Karpas-422 (cell line): ENCODE measurements at places on chromosomes 3 and 15. TPM values are rescaled to one million over a fixed set of nuclear protein-coding genes. Genes with fewer than 3 reads are reported as not detected.

- DNase-seq, result no peak
- no peaks in the 10 kb centered on the region for H3K4me1 ChIP-seq
- no peak overlapping the region for H3K27ac ChIP-seq
Measured at GRCh38 chr15:62607643-62608042, 434.9 kb upstream of the TPM1 start.

DNA sequence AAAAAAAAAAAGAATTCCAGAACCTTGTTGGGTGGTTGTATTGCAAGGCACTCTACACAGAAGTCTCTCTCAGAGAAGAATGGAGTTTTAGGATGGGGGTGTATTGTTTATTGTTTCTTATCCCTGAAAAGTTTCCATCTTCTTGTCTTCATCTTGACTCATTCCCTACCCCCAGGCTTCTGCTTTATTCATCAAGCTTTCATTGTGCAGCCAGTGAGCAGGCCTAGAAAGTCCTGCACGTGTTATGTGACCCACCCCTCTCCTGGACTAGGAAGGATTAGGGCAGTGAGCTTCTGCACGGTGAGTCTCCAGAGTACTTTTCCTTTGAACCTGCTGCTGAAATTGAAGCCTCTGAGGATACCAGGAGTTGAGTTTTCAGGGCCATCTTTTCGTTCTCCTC lies 150.9 kb upstream of the IL12A start:
- H3K27ac ChIP-seq, result no peak overlapping the region
- DNase-seq, result no peak
- no peaks in the 10 kb centered on the region for H3K4me1 ChIP-seq
- H3K27me3 ChIP-seq, result no peaks in the 10 kb centered on the region
- H3K4me3 ChIP-seq, result no peak overlapping the region
- no peaks in the 10 kb centered on the region for H3K36me3 ChIP-seq

Gene GTPBP8
- 28.4 and 36.0 TPM in 2 replicates for total RNA-seq

Gene HCLS1
- 203 and 339 TPM in 2 replicates for total RNA-seq

DNA sequence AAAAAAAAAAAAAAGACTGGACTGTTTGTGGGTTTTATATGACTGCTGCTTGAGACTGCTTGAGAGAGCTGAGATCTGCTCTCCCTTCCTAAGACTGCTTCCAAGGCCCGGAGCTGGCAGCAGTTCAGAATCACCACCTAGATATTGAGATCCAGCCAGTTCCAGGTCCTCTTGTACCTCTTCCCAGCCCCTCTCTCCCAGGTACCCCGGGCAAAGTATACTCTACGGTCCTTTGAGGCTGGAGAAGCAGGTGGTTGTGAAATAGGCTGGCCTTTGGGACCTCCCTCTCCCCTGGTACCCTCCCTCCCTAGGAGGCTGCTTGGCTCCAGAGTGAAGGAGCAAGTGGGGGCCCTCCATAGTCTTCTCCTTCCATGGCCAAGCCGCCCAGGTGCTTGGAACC lies 12.6 kb upstream of the BAHD1 start:
- no peak for DNase-seq
- no peaks in the 10 kb centered on the region for H3K36me3 ChIP-seq

Gene MITF
- total RNA-seq, result not detected in 2 replicates

Gene ESYT3
- not detected in 2 replicates for total RNA-seq

- no peak for DNase-seq
- no peaks in the 10 kb centered on the region for H3K4me1 ChIP-seq
- no peaks in the 10 kb centered on the region for H3K27me3 ChIP-seq
- H3K36me3 ChIP-seq, result no peaks in the 10 kb centered on the region
- no peak overlapping the region for H3K4me3 ChIP-seq
- H3K27ac ChIP-seq, result no peak overlapping the region
Measured at GRCh38 chr3:123653221-123653682, 68.4 kb upstream of the HACD2 start.

- H3K27me3 ChIP-seq, result no peaks in the 10 kb centered on the region
- no peaks in the 10 kb centered on the region for H3K4me1 ChIP-seq
- no peak for DNase-seq
Measured at GRCh38 chr3:72657666-72658065, 190.6 kb downstream of the SHQ1 start.

Gene SLC9C1
- total RNA-seq, result 1.1 TPM in 1 of 2 replicates, not detected in the other

DNA sequence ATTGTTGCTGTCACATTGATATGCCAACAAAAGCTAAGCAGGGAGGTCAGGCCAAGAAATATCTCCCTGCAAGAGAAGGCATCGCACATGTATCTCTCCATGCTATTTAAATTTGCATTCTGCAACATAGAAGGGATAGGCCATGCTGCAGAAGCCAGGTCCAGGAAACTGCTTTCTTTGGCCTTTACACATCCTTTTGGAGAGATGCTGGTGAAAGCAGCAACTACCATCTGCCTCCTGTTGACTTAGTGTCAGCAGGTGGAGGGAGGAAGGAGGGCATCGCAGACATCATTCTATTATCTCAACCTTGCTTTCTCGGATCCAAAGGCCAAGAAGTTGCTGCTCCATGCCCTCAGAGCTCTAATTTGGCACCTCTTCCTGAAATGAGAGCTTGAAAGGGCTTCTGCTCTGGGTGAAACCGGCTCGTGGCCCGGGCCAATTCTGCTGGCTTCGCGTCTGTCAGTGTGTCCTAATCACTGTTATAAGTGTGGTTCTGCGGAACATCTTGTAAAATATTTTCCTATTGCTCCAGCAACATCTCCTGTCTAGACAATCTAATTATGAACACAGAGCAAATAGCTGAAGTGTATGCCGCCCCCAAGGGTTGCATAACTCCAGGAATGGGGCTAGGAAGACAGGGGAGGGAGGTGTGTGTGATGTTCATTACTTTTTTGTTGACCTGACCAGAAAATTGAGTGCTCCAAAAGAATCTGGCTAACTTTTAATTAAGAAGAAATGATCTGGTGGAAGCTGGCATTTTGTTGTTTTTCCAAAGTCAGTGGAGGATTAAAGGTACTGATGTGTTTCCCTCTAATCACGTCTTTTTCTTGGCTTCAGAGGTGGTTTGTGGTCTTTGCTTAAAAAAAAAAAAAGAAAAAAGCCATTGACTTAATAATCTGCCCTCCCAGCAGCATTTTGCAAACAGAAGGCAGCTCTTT lies 89.1 kb downstream of the TPRG1 start:
- no peak for DNase-seq
- no peaks in the 10 kb centered on the region for H3K4me1 ChIP-seq
- H3K27me3 ChIP-seq, result no peaks in the 10 kb centered on the region
- H3K4me3 ChIP-seq, result no peak overlapping the region
- H3K27ac ChIP-seq, result no peak overlapping the region

- no peaks in the 10 kb centered on the region for H3K36me3 ChIP-seq
- H3K4me3 ChIP-seq, result no peak overlapping the region
- H3K27ac ChIP-seq, result no peak overlapping the region
- no peaks in the 10 kb centered on the region for H3K4me1 ChIP-seq
- no peak for DNase-seq
Measured at GRCh38 chr15:74134387-74135027, 4.1 kb downstream of the ISLR2 start.

Gene ATP13A5
- total RNA-seq, result not detected in 2 replicates

Gene FOXB1
- not detected in 2 replicates for total RNA-seq

Gene AGTR1
- not detected in 2 replicates for total RNA-seq

DNA sequence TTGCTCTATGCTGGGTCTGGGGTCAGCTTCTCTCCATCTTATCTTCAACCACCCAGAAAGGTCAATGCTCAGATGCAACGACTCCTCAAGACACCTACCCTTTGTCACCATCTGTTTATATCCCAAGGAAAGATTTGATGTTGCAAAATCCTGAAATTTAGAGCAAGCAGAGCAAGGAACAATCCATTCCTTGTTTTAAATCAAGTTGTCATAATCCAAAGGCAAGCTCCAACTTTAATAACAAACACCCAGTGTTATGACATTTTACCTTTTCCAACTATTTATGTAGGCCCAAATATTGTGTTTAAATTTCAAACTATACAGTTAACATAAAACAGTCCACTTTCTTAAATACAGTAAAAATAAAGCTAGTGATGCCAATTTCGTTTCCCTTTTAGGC lies 116.5 kb upstream of the LRIG1 start:
- H3K36me3 ChIP-seq, result no peaks in the 10 kb centered on the region
- no peak for DNase-seq
- H3K4me3 ChIP-seq, result no peak overlapping the region
- no peaks in the 10 kb centered on the region for H3K27me3 ChIP-seq
- peaks cover 23% of the 10 kb centered on the region for H3K4me1 ChIP-seq

DNA sequence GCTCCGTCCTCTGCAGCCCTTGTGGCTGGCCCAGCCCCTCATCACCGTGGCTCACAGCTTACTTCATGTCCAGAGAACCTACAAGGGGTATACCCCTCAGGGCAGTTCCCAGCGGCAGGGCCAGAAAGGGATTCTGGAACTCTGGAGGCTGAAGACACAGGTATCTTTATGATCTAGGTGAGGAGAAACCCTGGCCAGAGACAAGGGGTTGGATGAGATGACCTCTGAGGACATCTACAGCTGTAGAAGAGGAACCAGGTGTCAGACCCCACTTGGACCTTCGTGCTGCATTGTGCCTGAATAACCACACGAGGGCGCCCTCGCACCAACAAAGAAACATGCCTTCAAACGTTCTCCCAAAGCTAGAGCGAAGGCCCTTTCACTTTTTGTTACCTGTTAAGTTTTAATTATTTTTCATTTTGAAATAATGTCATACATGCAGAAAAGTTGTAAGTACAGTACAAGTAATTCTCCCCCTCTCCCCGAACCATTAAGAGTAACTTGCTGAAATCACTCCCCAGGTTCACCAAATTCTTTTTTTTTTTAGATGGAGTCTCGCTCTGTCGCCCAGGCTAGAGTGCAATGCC lies 118.7 kb upstream of the SMAD3 start:
- H3K4me3 ChIP-seq, result no peak overlapping the region
- DNase-seq, result peak; percentile 89
- peaks cover 42% of the 10 kb centered on the region for H3K4me1 ChIP-seq

GRCh38 chr15:68204776-68205557 lies at the start of gene CALML4:
TSS of gene CALML4 (minus strand) at chr15:68205332. CDS start at chr15:68205247, 85 bp downstream.
- no peaks in the 10 kb centered on the region for H3K27me3 ChIP-seq
- no peak within 1 kb of the TSS for H3K4me3 ChIP-seq
- no peak within 1 kb of the TSS for H3K27ac ChIP-seq
- H3K36me3 ChIP-seq, result no peaks in the 10 kb centered on the region
- H3K4me1 ChIP-seq, result peaks cover 18% of the 10 kb centered on the region

- DNase-seq, result no peak
- H3K4me1 ChIP-seq, result peaks cover 10% of the 10 kb centered on the region
- no peak overlapping the region for H3K4me3 ChIP-seq
- H3K27me3 ChIP-seq, result no peaks in the 10 kb centered on the region
- H3K27ac ChIP-seq, result no peak overlapping the region
Measured at GRCh38 chr3:138367911-138368310, 19.5 kb downstream of the MRAS start.
